ENCODE measurements at places on chromosomes 11 and 22.

GRCh38 chr11:99383648-99384245 lies 363.0 kb downstream of the CNTN5 start:
- no peak for DNase-seq

DNA sequence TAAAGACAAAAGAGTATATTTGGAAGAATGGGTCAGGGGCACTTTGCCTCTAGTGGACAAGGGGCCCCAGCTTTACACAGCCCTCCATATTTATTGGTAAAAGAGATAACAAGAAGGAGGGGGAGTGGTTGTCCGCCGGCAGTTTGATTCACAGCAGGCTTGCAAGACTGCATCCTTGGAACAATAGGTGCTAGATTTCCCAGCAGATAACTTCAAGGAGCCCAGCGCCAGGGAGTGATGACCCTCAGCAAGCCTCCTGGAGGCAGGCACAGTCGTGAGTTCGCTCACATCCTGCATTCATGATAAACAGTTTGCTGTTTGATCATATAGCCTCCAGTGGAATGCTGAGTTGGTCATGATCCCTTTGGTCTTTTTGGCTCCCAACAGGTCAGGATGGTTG lies 67.8 kb upstream of the INCENP start:
- no peak for DNase-seq

DNA sequence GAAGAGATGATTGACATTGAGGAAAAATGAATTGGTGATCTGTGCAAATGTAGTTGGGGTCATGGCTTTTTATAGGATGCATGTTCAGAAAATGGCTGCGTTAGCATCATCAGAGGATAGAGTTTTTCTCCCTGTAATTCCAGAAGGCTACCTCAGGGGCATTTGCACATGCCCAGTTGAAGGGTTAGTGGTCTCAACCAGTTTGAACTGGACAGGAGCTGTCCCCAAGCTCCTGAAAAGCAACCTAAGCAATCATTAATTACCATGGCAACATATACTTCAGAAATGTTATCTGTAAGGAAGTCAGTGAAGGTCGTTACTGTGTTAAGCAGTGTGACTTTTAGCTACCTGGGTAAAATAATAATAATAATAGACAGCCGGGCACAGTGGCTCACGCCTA lies 29.3 kb downstream of the TUG1 start:
- DNase-seq = no peak

- no peak for DNase-seq
Observed at GRCh38 chr11:77525455-77526091, 51.7 kb upstream of the PAK1 start.

GRCh38 chr11:3964056-3964455 lies 108.6 kb downstream of the STIM1 start:
- DNase-seq = no peak

- peak; percentile 19 for DNase-seq
Observed at GRCh38 chr11:128575961-128576350, 11.4 kb downstream of the ETS1 start.

DNA sequence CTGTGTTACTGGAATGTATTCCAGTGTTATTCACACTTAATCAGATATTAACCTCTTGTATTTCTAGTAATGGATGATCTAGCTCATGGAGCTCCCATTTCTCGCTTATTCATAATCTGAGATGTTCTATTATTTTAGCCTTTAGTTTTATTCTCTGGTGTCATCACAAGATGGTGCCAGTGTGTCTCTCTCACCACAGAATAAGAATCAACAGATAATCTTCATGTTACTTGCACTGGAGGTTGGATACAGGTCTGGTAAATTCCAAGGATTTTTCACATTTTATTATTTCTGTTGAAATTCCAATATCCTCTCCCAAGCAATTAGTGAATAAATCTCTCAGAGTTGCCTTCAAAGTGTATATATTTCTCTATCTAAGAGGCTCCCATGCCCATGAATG lies 74.6 kb downstream of the CASP12 start:
- DNase-seq = no peak

GRCh38 chr11:45906096-45906682 lies 882 bp downstream of the FREY1 start:
- DNase-seq = no peak

DNA sequence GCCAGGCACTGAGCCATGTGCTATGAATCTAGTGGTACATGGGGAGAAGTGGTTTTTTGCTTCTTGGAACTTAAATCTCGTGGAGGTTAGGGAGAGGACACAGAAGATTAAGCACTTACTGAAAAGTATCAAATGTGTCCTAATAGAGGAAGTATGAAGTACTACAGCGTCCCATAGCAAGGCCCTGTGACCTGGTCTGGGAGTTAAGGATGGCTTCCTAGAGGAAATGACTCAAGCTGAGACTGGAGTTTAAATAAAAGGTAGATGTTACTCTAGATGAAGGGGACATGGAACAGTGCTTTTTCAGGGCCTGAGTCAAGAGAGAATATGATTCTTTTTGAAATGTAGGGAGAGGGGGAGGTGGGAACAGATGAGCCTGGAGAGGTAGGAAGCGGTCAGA lies 202.9 kb downstream of the GRIK4 start:
- DNase-seq = peak; percentile 76

GRCh38 chr11:117822074-117823033 lies 2.2 kb downstream of the FXYD2 start:
- peak; percentile 27 for DNase-seq

DNA sequence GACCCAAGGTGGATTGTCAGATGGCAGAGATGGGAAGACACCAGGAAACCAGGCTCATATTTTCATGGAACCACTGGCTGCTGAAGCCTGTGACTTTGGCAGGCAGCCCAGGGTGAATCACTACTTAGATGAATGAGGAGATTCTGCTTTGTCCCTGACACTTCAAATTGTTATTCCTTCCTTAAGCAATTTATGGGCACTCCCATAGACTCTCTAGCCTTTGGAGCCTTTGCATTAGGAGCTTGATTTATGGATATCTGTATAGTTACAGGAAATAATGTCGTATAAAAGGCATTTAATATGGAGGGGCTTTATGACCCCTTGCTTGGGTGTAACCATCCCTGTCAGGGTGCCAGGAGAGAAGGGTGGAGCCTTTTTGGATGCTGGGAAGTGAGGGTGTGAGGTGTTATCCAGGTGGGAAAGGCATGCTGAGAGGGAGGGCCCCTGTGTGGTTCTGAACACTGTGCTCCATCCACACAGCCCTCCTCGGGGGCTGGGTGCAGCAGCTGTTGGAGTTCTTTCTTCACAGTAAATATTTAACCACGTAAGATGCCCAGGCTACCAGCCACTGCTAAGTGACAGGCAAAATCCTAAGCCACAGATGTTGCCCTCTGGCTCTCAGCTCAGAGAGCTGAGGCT lies 35.3 kb downstream of the IL18 start:
- no peak for DNase-seq

DNA sequence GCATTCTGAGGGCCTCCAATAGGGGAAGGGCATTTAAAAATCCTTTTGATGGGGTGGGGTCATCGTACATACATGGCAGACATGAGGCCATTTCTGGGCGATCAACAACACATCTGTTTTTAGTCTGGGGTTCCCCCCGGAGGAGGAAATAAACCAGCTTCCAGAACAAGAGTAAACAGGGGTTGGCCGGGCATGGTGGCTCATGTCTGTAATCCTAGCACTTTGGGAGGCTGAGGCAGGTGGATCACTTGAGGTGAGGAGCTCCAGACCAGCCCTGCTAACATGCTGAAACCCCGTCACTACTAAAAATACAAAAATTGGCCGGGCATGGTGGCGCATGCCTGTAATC lies 12.0 kb downstream of the PRSS23 start:
- DNase-seq = no peak

- no peak for DNase-seq
Observed at GRCh38 chr11:118058311-118059245, 18.3 kb upstream of the TMPRSS4 start.

DNA sequence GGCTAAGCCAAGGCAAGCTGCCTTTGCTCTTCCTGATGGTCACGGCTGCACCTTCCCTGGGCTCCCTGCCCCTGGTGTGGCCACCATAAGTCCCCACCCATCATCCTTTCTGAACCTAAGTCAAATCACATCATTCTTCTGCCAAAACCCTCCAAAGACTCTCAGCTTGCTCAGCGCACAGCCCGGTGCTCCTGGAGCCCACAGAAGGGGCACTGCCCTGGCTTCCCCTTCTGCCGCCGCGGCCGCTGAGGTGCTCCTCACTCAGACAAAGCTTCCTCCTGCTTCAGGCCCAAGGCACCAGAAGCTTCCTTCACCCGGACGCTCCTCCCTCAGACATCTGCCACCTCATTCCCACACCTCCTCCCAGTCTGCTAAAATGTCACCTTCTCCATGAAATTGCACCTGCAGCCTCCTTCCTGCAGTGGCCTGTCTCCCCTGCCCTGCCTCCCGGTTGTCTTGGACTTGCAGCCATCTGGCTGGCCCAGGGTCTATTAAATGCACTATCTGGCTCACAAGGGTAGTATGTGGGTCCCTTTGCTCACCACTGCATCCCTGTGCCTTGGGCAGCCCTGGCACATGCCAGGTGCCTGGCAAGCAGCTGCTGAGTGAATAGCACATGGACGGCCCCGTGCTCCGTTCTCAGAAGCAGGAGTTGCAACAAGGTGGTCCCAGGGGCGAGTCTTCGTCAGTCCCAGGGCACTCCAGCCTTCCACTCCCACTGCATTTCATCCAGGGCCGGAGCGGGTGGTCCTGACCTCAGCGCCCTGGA lies 108.2 kb downstream of the WNT7B start:
- DNase-seq = no peak

DNA sequence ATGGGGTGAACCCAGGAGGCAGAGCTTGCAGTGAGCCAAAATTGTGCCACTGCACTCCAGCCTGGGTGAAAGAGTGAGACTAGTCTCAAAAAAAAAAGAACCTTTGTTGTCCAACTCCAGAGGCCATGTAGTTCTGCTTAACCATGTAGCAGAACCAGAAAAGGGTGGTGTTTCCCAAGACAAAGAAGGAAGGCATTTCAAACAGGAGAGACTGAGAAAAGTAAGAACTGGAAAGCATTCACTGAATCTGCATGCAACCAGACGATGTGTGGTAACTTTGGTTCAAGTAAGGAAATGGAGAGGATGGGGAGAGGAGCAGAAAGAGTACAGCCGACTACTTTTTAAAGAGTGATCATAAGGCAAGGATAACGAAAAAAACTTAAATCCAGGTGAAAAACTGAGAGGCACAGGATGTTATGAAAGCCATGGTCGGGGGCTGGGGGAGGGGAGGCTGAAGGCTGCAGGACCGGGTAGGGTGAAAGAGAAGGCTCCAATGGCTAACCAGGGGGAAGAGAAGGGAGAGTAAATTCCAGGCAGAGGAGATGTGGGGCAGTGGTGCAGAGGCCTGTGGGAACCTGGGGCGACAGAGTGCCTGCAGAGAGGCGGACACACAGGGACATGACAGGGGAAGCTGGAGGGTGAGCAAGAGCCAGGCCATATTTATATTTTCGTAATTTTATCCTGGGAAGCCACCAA lies 48.8 kb downstream of the MAPK1 start:
- peak; percentile 17 for DNase-seq

DNA sequence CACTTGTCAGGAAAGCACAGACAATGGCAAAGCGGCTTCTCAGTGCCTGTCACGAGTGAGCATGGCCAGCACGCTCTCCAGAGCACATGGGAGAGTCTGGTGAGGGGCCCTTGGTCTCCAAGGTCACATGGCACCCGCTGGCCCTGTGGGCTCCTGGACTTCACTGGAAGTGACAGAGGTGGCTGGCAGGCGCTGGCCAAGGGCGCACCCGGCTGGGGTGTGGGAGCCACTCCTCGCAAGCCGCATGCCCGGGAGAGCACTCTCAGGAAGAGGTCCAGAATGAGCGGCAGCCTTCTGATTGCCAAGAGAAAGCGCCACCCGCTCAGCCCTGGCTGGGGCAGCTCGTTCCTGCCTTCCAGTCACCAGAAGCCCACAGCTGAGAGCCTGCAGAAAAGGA lies 17.1 kb upstream of the MOB2 start:
- no peak for DNase-seq
